Uterus (tissue), 4 donors: ENCODE measurements at places on chromosomes 2 and 18.

DNA sequence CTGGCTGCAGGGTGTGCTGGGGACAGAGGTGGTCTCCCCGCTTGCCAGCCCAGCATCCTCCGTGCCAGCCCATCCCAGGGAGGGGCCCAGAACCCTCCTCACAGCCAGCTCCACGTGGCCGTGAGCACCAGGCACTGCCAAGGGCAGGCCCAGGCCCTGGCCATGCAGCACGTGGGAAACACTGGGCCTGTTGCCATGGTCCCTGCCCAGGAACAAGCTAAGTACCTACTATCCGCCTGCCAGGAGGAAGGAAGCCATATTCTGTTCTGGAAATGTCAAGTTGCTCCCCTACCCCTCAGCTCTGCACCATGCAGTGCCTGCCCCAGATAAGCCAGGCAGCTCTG lies 250.6 kb downstream of the CYP26B1 start:
- DNase-seq: no peak

DNA sequence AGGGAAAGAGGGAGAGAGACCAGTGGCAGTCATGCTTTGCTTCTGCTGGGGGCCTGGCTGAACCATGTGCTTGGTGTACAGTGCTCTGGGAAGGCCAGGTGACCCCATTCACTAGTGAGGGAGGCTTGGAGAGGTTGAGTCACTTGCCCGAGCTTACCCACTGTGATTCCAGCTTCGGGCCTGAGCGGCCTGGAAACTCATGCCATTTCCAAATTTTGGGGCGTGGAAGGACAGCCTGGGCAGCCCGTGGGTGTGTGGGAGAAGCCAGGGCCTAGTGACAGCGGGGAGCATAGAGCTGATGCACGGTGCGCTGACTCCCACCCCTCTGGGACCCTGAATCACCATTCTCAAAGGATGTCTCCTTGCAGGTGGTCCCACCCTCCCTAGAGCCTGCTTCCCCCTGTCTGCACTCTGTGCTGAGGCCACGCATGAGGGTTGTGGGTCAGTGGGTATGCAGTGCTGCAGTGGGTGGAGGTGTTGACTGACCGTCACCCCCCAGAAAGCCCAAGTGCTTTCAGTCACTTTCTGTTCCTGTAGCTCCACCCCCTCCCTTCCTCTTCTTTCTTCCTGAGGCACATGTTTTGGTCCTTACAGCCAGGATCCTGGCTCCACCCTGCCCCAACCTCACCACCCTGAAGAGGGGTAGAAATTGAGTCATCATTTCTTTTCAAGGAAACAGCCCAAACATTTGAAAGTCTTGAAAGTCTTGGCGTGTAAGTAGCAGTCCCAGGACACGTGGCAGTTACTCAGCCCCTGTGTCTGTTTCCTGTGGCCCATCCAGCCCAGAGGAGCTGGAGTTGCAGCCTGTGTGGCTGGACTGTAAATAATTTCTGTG lies 69.3 kb upstream of the MCFD2 start:
- peak; percentile 76 for DNase-seq

DNA sequence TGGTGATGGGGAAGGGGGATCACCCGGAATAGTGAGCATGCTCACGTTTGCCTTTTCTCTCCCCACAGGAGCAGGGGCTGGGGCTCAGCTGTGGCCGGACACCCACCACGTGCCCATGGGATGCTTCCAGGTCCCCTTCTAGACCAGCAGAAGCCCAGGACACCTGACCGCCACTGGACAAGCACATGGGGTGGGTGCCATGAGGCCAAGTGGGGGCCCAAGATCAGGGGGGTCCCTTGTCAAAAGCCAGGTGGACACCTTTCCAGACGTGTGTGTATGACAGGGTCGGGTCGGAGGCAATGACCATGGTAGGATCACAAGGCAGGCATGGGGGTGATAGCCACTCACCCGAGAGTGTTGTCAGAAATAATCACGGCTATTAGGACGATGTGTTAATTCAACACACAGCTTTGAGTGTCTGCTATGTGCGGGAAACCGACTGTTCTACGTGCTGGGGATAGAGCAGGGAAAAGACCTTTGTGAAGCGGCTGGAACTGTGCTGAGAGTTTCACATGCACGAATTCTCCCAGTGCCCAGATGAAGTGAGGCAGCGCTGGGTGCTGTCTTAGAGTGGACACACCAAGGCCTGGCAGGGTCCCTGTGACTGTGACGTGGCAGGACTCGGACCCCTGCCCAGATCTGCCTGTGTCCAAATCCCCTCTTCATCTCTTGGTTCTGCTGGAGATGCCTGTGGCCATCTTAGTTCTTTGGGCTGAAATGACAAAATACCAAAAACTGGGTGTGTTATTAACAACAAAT lies 244.7 kb downstream of the NDUFA10 start:
- no peak for DNase-seq

DNA sequence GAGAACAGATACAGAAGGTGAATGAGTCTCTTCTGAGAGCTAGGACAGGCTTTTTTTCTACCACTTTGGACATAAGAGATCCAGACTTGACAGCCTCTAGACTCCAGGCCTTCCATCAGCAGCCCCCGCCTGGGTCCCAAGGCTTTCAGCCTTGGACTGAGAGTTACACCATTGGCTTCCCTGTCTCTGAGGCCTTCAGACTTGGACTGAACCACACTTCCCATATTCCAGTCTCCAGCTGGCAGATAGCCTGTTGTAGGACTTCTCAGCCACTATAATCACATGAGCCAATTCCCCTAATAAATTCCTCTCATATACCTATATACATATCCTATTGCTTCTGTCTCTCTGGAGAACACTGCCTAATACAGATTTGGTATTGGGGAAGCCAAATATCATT lies 128.2 kb downstream of the MCFD2 start:
- DNase-seq: no peak

DNA sequence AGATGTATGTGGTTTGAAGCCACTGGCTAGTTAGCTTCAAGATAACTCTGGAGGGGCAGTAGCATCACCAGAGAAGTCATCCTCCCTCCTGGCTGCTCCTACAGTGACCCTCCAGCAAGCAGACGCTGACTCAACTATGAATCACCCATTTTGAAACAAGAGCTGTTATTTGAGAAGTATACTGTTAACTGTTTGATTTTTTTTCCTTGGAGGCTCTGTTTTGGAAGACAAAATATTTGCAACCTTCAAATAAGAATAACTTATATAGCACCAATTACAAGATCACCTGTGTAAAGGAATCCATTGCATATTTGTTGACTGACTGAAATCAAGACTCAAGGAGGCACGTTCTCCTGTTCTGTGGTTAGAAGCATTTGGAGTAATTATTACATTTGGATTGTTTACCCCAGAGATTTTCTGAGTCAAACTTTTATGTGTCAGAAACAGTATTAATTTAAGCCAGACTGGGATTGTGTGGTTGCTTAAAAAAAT lies 313.8 kb downstream of the MTX2 start:
- DNase-seq: peak; percentile 53

GRCh38 chr2:229689307-229689839 lies 25.0 kb downstream of the DNER start:
- no peak for DNase-seq

GRCh38 chr2:196206804-196207203 lies 35.4 kb upstream of the STK17B start:
- no peak for DNase-seq

DNA sequence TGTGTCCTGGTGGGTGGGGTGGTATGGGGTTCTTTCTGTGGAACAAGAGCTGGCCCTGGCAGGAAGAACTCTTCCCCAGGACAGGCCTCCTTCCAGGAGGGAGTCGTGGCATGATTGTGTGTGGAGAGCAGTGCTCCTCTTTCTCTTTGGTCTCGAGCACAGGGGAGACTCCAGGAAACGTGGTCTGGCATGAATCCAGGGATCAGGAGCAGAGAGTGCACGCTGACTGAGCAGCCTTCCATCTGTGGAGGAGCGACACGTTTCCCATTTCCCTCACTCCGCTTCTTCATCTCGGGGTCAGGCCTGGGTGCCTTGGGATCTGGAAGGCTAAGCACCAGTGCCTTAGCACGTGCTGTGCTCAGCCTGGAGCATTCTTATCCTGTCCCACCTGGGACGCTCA lies 132.0 kb upstream of the HDAC4 start:
- no peak for DNase-seq

DNA sequence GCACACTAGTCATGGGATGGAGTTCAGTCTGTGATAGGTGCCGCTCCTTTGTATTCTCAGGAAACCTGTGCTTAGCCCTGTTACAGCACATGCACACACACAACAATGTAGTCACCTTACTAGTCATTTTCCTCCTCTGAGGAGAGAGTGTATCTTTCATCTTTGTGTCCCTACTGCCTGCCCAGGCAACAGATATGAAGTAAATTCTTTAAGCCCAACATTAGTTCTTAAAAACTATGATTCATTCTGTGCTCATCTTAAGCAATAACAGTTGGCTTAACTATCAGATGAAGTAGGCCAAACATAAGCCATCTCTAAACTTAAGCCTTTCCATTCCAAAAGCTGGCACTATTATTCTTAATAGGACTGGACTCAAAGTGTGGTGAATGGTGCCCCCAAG lies 186.5 kb downstream of the LNPK start:
- DNase-seq: no peak

DNA sequence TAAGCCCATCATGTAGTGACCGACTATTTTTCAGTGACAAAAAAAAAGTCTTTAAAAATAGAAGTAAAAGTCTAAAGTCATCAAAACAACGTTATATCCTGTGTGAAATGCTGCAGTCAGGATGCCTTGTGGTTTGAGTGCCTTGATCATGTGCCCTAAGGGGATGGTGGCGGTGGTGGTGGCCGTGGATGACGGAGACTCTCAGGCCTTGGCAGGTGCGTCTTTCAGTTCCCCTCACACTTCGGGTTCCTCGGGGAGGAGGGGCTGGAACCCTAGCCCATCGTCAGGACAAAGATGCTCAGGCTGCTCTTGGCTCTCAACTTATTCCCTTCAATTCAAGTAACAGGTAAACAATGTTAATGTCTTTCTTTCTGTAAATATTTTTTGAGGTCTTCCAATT lies at the start of gene CD28:
TSS of gene CD28 (plus strand) at position 237 of the 400 bp plus-strand sequence. CDS start at position 295, 58 bp downstream.
- no peak for DNase-seq

DNA sequence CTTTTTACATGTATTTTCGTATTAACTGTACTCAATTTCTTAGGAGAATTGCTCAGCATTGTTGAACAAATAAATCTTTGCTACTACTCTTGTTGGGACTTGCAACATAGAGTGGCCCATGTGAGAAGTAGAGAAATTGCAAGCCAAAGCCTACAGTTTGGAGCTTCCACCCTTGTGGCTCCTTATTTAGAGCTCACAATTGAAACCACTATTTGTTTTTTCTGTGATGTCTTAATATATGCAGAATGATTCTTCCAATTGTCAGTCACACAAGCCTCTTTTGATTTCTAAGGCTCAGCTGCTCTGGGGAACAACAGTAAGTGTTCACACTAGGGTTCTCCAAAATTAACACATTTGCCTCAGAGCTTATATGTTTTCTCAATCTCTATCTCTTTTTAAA lies 60.2 kb upstream of the GALNT13 start:
- DNase-seq: no peak

GRCh38 chr18:73235491-73235890 lies 367.7 kb upstream of the NETO1 start:
- no peak for DNase-seq

- DNase-seq: no peak
Measured at GRCh38 chr2:234254783-234255521, 204.4 kb downstream of the SPP2 start.
